BE2C (cell line): ENCODE measurements at places on chromosomes 1 and 21.

DNA sequence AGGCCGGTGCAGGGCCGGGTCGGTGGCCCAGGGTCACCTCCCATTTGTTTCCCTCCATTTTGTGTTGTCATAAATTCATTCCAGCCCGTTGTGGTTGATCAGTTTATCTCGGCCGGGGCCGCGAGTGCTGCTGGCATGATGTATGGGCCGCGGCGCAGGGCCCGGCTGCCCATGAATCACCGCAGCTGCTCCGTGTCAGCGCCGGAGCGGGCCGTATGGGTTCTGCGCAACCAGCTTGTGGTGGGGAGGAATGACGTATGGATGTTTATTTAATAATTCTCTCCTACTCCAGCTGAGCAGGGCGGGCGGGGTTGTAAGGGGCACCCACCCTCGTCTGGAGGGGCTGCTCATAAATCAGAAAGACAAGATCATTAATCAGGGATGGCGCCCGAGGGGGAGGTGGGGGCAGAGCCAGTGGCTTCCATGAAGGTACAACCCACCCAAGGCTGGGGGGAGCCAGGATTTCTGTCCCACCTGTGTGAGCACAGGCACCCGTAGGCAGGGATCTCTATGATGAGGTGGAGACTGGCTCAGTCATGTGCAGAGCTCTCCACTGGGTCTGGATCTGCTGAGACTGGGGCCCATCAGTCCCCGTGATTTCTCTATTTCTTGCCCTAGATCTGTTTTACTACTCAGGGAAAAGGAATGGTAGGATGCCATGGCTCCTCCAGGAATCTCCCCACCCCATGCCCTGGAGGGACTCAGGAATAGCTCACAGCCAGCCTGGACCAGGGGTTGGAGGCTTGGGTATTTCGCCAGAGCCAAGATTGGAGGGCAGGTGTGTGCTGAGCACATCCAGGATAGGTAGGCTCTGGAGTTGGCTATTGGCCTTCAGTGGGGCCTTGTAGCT is 27.8 kb downstream of the TMEM53 start:
- no peak for DNase-seq

DNA sequence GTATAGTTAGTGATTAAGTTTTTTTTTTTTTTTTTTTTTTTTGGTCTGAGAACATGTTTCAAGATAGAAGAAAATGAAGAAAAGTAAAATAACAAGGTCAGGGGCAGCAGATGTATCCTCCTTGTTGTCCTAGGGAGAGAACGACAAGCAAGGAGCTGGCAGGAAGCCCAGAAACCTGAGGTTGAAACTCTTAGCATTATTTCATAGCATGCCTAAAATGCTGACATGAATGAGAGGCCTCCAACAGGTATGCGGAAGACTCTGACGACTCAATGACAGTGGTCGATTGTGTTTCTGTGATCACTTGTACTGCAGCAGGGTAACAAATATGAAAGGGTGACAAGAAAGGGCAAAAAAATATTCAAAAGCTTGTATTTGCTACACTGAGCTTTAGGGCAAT is 415.9 kb downstream of the PLA2G4A start:
- DNase-seq, result no peak

DNA sequence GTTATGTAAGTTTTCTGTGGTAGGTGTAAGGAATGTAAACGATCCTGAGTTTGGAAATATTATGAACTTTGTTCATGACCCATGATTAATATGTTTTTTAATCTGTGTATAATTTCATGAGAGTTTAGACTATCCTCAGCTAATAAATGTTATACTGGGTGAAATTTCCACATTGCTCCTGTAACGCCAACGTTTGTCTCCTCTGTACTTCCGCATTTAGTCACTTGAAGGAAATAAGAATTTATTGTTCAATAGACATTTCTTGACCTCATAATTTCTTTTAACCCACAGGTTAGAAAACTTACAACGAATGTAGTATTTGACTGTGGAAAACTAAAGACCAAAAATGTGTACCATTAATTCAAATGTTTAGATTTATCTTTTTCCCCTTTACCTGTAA is 876 bp downstream of the KCNJ15 start:
- DNase-seq, result no peak

- DNase-seq, result no peak
Observed at GRCh38 chr21:40729761-40730425, 117.1 kb downstream of the DSCAM start.

- no peak for DNase-seq
Observed at GRCh38 chr1:65924471-65924870, 131.8 kb downstream of the PDE4B start.

DNA sequence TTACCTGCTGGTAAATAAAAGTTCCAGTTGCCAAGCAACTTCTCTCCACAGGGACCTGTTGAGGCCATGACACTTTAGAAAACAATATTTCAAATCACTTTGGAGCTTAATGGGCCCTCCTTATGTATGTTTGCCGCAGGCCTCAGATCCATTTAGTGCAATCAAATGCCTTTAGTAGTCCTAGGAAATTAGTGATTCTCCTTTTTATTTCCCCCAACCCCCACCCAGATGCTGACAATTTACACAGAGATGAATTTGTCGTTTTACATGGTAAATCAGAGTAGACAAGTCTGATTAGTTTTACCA is 83.6 kb downstream of the CLIC4 start:
- DNase-seq, result peak; percentile 25

DNA sequence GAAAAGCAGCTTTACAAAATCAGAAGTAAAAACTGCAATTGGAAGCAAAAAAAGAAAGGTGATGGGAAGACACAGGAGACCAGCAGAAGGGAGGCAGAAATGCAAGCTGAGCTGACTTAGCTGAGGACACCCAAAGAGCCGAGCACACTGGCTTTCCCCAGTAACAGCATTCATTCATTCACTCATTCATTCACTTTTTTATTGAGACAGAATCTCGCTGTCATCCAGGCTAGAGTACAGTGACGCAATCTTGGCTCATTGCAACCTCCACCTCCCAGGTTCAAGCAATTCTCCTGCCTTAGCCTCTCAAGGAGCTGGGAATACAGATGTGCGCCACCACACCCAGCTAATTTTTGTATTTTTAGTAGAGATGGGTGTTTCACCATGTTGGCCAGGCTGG is 8.2 kb downstream of the ANGPTL7 start:
- no peak for DNase-seq

DNA sequence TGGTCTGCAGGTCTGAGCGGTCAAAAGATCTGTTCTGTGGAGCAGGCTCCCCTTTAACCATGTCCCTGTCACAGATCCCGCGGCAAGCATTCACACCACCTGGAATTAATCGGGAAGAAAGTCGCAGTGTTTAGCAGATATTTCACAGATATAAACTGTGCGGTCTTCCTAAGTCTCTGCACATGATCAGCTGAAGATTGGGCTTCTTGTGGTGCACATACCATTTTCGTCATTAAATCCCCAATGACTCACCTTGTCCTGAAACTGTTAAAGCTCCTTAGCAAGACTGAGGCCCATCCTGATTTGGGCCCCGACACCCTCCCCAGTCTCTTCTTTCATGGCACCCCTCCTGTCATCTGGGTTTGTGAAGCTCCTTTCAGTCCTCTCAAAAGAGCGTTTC is 158.8 kb downstream of the KIF26B start:
- no peak for DNase-seq

GRCh38 chr1:155179112-155180031 is 5.7 kb downstream of the TRIM46 start:
- DNase-seq, result no peak

GRCh38 chr1:33725037-33725436 is 138.8 kb upstream of the HMGB4 start:
- DNase-seq, result no peak
